HT-29 (cell line): ENCODE measurements at places on chromosomes 3 and 15. TPM values are rescaled to one million over a fixed set of nuclear protein-coding genes. Genes with fewer than 3 reads are reported as not detected.

Gene CLCN2
- total RNA-seq, result 59.4 and 64.0 TPM in 2 replicates

Gene GOLGA6L4
- total RNA-seq, result 0.48 TPM in 1 of 2 replicates, not detected in the other

Gene ZDHHC19
- total RNA-seq, result not detected in 2 replicates

Gene ST8SIA2
- total RNA-seq, result not detected in 2 replicates

Gene CCR8
- not detected in 2 replicates for total RNA-seq

Gene TNFSF10
- total RNA-seq, result 14.8 and 14.9 TPM in 2 replicates

Gene PPP2R3A
- 2.1 and 2.3 TPM in 2 replicates for total RNA-seq

Gene ZIC4
- total RNA-seq, result not detected in 2 replicates

Gene PRR20G
- not detected in 2 replicates for total RNA-seq

Gene RPLP1
- 381 and 410 TPM in 2 replicates for total RNA-seq

Gene TMEM212
- 0.05 TPM in 1 of 2 replicates, not detected in the other for total RNA-seq

Gene GNAT1
- 0.18 TPM in 1 of 2 replicates, not detected in the other for total RNA-seq

Gene SPATA12
- 0.05 and 0.86 TPM in 2 replicates for total RNA-seq

Gene DAPK2
- 0.52 and 4.4 TPM in 2 replicates for total RNA-seq

Gene ARGFX
- total RNA-seq, result not detected in 2 replicates

Gene TMC3
- total RNA-seq, result not detected in 2 replicates

Gene TM4SF18
- 0.29 TPM in 1 of 2 replicates, not detected in the other for total RNA-seq

Gene KIF23
- total RNA-seq, result 66.8 and 82.2 TPM in 2 replicates

Gene COL7A1
- total RNA-seq, result 0.10 and 0.31 TPM in 2 replicates

Gene NEK10
- total RNA-seq, result 0.44 and 2.8 TPM in 2 replicates

Gene RBSN
- total RNA-seq, result 5.6 and 5.8 TPM in 2 replicates
